ENCODE measurements at places on chromosomes 2 and 18.
A peak's percentile ranks its signal among the peaks of the same experiment; 100 is the strongest.

DNA sequence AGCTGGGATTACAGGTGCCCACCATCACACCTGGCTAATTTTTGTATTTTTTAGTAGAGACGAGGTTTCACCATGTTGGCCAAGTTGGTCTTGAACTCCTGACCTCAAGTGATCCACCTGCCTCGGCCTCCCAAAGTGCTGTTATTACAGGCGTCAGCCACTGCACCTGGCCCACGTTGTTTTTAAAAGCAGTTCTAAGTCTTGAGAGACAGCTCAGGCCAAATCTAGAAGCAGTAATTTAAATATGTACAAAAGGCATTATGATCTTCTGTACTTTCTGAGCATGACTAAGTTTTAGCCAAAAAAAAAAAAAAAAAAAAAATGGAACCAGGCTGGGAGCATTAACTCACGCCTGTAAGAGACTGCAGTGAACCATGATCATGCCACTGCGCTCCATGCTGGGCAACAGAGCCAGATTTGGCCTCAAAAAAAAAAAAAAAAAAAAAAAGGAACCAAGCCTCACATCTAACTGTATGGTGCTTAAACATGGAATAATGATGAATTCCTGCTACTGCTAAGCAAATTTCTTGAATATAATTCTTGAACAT is 4.0 kb downstream of the ABHD3 start:
- DNase-seq: no peak

DNA sequence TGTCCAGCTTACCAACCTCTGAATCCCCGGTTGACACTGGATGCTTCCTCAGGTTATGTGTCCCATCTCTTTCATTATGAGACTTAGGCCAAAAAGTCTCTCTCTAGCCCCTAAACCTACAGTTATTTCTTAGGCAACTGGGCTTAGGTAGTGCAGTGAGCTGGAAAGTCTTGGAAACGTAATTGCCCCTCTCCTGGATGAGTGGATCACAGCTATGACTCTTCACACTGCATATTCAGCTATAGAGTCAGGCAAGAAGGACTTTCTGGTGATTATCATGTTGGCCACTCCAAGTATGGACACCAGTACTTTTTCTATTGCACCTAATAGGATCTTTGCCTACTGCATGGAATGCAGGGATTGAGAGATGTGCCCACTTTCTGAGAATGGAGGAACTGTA is 458.3 kb upstream of the CELF4 start:
- no peak for DNase-seq

GRCh38 chr2:27356056-27356381 is 545 bp downstream of the GTF3C2 start:
- DNase-seq: no peak

DNA sequence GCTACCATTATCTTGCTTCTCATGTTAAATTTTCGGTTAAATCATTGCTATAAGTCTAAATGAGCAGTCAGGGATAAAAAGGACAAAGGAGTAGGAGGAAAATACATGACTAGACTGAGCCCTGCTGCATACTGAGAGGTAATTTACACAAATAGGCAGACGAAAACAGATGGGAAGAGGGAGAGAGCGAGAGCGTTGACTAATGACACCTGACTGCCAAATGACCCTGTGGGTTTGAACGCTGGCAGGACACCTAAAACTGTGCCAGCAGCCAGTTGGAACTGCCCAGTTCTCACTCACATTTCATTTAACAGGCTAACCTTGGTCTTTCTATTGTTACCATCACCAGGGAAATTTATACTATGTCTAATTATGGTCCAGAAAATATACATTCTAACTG is 978.2 kb downstream of the CPS1 start:
- DNase-seq: no peak

DNA sequence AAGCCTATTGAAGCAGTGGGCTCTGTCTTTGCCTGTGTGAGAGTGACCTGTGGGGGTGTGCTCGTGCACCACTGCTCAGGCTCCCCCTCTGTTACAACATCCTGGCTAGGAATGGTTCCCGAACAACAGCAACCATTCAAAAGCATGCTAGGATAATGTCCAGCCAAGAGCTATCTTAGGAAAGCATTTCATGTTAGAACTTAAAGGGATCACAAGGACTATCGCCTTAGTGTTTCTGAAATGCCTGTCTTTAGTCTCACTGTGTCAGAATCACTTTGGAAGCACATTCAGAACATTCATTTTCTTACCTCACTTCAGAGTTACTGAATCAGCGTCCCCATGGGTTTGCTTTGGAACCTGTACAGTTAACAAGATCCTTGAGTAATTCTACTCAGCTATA is 134.9 kb upstream of the DSEL start:
- DNase-seq: no peak

DNA sequence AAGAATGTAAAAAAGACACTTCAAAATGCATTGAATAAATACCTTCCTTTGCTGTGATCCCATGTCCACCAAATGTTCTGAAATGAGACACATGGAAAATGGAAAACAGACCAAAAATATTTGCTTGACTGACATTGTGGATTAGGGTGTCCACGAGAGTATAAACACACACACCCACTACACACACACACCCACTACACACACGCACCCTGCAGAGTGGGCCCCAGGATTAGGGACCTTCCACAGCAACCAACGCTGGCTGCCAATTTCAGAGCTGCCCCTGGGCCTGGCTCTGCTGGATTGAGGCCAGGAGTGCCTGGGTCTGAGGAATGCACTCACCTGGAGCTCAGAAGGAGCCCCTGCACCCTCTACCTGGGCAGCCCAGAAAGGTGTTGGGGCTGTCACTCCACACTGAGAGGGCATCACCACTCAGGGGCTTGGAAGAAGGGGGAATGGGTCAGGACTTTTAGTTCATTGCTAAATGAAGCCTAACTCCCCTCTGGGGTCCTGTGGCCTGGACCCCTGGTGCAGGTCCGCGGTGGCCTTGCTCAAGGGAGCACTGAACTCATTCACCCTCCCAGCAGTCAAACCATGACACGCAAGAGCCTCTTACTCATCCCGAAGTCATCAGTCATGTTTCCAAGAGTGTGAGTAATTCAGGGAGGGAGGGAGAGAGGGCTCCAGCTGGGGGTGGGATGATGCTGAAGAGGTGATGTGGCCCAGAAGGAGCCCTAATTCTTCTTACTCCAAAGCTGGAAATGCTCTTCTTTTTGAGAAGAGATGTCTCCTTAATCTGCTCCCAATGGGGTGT is 50.2 kb upstream of the PLB1 start:
- peak; percentile 53 for DNase-seq

GRCh38 chr2:98487806-98488189 is 43.1 kb downstream of the INPP4A start:
- peak; percentile 53 for DNase-seq

- no peak for DNase-seq
Observed at GRCh38 chr2:3956892-3957291, 253.5 kb downstream of the DCDC2C start.

GRCh38 chr2:183455056-183455455 is 330.8 kb downstream of the NUP35 start:
- DNase-seq: no peak

DNA sequence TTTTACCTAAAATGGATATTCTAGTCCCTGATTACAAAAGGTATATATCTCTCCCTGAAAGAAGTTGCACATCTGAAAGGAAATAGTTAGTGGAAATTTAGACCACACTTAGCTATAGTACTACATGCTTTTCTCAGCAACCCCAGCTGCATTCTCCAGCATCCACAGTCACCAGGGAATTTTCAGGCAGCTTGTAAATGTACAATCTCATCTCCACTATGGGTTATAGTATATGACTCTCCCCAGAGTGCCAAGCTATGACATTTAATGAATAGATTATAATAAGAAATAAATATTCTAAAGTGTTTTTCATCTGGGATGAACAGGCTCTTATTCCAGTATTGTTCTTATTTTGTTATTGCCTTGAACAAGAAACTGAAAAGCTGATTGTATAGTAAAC is 197.6 kb upstream of the HNRNPA3 start:
- no peak for DNase-seq

- no peak for DNase-seq
Observed at GRCh38 chr2:41364842-41365241, 683.0 kb upstream of the PKDCC start.

DNA sequence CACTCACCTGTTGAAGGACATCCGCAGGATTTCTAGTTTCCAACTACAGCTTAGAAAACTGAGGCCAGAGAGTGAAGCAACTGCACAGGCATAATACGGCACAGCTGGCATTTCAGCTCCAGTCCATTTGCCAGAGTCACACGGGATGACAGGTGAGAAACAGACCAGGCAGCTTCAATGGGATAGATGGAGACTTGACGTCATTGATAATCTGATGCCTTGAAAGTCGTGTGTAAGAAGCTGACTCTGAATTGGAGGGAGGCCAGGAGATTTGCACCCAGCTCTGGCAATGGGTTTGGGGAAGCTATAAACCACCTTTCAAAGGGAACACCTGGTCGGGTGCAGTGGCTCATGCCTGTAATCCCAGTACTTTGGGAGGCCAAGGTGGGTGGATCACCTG is 12.4 kb upstream of the DNMT3A start:
- no peak for DNase-seq

DNA sequence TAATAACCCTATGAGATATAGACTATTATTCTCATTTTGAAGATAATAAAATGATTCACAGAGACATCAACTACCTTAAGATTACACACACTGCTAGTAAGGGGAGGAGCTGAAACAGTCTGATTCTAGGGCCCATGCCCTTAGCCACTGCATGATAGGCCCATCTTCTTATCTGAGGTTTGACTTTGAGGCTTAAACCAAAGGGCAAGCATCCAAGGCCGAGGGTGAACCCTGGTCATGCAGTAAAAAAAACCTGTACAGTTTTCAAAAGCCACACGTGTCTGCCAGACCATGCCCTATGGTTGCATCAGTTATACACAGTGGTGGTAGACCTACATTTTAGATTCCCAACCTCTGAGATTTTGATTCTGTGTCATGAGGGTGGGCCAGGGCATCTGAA is 44.8 kb downstream of the POLE4 start:
- no peak for DNase-seq

- no peak for DNase-seq
Observed at GRCh38 chr2:218618102-218618860, 10.6 kb downstream of the PLCD4 start.

All from CD4-positive, alpha-beta T cell treated with Interferon alpha-2 for 1 hour (primary cell).